AG08396 (cell line): ENCODE measurements at places on chromosomes 3 and 15.
A peak's percentile ranks its signal among the peaks of the same experiment; 100 is the strongest.

GRCh38 chr3:65398953-65399352 lies 639.8 kb downstream of the MAGI1 start:
- DNase-seq, result no peak

DNA sequence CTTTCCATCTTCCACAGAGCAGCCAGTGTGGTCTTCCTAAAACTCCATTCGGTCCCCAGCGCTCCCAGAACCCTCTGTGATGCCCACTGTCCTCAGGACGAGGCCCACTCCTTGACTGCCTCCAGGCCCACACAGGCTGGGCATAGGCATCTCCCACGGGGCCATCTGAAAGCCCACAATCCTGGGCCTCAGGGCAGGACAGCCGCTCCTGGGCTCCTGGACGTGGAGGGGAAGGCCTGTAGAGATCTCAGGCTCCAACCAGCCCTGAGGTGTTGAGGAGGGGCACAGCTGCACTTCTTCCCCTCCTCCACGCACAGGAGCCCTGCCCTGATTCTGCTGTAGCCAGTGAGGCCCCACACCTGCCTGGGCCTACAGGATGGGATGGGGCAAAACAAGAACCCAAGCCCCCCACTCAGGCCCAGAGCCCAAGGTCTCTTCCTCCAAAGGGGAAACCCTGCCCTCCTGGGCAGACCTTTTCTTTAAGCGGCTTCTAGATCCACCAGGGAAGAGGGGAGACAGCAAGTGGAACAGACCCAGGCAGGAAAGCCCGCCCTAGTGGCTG lies 25.9 kb downstream of the SHISA5 start:
- no peak for DNase-seq

- DNase-seq, result no peak
Measured at GRCh38 chr3:50418850-50419249, 59.5 kb upstream of the TMEM115 start.

DNA sequence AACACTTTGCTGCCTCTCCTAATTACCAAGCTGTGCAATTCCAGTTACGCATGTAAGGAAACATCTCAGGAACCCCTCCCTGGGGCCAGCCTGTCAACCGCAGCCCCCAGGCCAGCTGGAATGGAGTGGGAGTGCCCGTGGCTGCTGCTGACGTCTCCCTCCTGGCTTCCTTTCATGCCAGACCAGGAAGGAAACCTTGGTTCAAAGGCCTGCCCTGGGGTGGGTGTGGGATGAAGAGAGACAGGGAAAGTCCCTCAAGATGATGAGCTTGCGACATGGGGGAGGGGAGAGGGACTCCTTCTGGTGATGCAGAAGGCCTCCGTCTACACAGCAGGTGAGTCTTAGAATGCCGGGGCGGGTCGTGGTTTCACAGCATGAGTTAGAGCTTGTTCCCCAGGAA lies 11.4 kb upstream of the CYP11A1 start:
- DNase-seq, result no peak

DNA sequence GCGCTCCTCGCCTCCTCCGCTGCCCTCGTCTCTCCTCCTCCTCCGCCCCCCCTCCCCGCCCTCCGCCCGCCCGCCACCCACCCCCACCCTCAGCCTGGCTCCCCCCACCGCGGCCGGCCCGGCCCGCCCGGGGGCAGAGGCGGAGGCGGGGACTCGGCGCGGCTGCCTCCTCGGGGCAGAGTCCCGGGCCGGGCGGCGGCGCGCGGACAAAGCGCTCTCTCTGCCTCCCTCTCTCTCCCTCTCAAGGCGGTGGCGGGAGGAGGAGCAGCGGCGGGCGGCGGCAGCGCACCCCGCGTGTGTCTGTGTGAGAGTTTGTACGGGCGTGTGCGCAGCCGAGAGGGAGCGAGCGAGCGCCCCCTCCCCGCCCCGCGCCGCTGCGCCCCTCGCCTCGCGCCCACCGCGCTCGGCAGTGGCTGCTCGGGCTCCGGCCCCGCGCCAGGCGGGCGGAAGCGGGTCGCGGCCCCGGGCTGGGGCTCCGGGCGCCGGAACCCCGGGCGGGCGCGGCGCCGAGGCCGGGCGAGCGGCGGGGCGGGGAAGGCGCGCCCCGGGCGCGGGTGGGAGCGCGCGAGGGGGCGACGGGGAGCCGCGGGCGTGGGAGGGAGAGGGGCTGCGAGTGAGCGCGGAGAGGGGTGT lies at the start of gene IGF2BP2:
Gene IGF2BP2 (minus strand): TSS at position 37 of the 633 bp plus-strand sequence. CDS start 82 bp downstream, outside the sequence.
- peak; percentile 88 for DNase-seq

GRCh38 chr3:86954747-86955146 lies 36.2 kb downstream of the VGLL3 start:
- no peak for DNase-seq

DNA sequence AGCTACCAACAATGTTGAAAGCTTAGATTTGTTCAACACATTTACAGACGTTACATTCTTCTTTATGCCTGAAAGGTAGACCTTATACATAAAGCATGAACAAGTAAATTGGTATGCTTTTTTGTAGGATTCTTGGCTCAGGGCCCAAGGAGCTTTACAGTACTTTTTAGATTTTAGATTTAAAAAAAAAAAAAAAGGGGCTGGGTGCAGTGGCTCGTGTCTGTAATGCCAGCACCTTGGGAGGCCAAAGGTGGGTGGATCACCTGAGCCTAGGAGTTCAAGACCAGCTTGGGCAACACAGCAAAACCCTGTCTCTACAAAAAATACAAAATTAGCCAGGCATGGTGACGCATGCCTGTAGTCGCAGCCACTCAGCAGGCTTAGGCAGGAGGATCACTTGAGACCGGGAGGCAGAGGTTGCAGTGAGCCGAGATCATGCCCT lies 39.7 kb downstream of the MEF2A start:
- no peak for DNase-seq

GRCh38 chr15:48250640-48251076 lies 44.6 kb downstream of the SLC12A1 start:
- DNase-seq, result peak; percentile 58

- DNase-seq, result no peak
Measured at GRCh38 chr3:101903451-101903871, 54.1 kb downstream of the NFKBIZ start.

DNA sequence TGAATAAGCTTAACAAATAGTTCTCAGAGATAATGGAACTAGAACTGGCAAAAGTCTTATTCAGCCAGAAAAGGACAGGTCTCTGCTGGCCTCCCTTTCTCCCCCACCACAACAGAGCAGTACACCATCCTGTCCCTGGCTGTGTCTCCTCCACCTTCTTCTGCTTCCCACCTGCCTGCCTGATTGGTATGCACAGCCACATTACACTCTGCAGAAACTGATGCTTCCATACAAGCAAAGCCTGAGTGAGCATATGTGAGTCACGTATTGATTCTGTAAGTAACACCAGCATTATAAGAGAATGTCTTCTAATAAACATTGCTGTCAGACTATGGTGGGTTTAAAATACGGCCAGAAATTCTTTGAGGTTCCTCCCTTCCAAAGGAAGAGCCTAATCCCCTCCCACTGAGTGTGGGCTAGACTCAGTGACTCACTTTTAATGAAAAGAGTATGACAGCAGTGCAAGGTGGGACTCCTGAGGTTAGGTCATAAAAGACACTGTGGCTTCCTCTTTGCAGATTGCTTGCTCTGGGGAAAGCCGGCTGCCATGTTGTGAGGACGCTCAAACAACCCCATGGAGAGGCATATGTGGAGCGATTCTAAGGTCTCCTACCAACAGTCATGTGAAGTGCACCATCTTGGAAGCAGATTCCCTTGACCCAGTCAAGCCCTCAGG lies 44.4 kb downstream of the ANXA2 start:
- no peak for DNase-seq

DNA sequence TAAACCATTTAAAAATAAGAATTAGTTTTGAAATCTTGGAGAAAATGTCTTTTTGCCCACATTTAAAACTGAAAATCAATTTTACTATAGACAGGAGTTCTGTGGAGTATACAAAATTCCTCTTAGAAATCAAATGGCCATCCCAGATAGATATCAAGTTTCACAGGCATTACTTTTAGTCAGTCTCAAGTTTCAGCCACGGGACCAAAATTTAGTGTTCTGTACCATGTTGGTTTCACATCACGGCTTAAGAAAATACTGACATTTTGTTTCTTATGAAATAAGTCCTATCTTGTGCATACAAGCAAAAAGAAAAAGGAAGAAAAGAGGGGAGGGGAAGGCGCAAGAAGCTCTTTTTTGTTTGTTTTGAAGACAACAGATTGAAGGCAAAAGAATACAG lies 45.7 kb downstream of the EIF2AK4 start:
- no peak for DNase-seq

DNA sequence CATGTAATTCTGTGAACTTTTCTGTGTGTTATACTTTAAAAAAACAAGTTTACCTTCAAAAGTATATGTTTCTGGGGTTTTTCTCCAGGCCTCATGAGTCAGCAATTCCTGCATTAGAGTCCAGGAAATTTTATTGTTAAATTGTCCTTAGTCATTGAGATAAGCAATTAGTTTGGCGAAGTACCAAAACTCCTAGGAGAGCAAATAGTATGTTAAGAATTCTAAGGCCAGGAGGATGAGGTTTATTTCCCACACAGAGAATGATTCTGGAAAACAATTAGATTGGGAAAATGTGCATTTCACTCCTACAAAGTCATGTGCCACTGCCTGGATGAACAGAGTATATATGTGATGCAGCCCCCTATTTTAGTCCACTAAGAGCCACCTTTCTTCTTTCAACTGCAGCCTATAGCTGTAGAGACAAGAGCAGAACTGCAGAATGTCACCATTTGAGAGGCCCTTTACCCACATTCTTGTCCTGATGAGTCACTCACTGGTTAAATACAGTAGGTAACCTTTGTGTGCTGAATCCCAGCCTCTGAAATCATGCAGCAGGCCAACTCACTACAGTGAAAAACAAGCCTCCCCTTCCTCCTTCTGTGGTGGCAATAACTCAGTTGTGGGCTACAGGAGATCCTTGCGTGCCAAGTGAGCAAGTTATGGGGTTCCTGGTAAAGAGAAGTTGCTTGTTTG lies 452.8 kb upstream of the THBS1 start:
- DNase-seq, result peak; percentile 48

DNA sequence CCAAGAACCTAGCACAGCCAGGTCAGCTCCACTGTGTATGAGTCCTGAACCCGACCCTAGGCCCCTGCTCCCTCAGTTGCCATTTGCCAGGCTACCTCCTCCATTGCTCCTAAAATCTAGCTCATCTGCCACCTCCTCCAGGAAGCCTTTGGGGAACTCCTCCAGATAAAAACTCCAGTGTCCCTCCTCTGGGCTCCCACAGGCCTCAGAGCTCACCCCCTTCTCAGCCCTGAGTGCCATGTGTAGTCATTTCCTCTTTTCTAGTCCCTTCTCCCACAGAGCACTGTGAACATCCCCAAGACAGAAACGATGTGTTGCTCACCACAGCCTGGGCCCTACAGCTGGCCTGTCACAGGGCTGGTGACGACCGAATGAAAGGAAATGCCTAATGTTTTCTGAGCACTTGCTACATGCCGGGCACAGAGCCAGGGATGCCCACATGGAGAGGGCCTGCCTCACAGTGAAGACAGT lies 61.0 kb downstream of the IQSEC1 start:
- no peak for DNase-seq

DNA sequence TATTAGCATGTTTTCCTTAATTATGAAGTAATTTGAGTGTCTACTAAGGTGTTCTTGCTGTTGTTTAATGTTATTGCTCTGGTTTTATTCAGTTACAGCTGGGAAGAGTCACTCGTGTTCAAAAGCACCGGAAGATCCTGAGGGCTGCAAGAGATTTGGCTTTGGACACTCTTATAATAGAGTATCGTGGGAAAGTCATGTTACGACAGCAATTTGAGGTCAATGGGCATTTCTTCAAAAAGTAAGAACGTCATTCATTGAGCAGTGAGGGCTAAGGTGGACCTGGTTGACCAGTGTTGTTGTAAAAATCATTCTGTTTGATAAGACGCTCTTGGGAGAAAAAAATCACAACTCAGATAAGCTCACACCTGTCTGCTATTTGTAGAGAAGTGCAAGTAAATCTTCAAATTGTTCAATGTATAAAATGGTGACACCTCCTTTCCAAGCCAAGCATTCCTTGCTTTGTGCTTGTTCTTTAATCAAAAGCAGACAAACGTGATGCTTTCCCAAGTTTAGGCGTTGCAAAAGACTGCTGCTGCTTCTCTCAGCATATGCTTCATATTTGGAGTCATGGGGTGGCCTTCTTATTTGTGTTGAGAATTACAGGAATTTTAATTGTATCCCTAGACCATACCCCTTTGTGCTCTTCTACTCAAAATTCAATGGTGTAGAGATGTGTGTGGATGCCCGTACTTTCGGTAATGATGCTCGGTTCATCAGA lies 44.2 kb downstream of the SETD5 start:
- no peak for DNase-seq

DNA sequence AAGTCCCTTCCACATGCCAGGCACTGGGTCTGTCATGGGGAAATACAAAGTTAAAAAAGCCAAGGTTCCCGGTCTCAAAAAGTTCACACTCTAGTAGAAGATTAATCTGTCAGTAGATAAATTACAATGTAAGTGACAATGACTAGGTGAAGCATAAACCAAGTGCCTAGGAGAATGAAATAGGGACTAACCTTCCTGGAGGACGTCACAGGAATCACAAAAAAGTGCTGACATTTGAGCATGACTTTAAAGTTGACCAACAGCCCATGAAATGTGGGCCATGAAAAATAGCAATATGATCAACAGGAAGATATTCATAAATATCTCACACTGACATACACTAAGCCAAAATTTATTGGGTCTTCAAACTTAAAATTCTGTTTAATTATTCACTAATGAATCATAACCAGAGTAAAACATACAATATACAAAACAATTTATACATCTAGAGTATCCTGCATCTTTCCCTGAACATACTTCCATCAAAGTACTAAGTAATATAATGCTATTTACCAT lies 20.0 kb downstream of the COPS2 start:
- DNase-seq, result no peak

DNA sequence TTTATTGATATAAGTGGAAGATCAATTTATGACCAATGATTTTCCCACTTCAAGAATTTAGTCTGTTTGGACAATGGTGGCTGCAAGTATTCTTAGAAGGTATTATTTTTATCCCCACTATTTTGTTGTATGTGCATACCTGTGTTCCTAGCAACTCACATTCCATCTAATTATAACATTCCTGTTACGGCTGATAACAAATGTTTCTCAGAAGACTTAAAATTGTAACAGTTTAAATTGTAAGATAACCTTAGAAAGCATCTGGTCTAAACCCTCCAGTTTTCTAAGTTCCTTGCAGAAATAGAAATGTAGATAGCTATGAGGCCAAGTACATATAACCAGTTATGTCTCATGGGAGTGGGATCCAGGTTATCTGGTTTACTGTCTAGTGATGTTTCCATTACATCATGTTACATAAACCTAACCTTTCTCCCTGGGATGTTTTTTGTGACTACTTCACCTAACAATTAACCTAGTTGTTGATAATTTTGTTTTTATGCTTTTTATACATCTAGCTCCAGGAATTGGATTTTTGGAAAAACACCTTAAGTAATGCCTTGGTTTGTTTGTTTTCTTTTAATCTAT lies 11.1 kb upstream of the MFN1 start:
- DNase-seq, result no peak

GRCh38 chr3:155972885-155973584 lies 102.6 kb downstream of the GMPS start:
- DNase-seq, result no peak
